AML-193 (cell line): ENCODE measurements at places on chromosomes 2 and 18.

- no peak for DNase-seq
These were observed 29.1 kb upstream of the ASB18 start for GRCh38 chr2:236293241-236293810.

- no peak for DNase-seq
These were observed 449.7 kb upstream of the CHAC2 start for GRCh38 chr2:53317861-53318260.

- DNase-seq = no peak
These were observed 84.5 kb downstream of the SS18 start for GRCh38 chr18:26005950-26006349.

- no peak for DNase-seq
These were observed 20.5 kb downstream of the RND3 start for GRCh38 chr2:150466741-150467620.
